ENCODE measurements at places on chromosomes 1 and 21. TPM values are rescaled to one million over a fixed set of nuclear protein-coding genes. Genes with fewer than 3 reads are reported as not detected.

Gene ZBED6
- total RNA-seq: 12.9 TPM

Gene LRRC3
- total RNA-seq: 4.1 TPM

Gene NT5C1A
- not detected for total RNA-seq

Gene LGR6
- total RNA-seq: 0.26 TPM

Gene CD1E
- not detected for total RNA-seq

Gene KCNK2
- not detected for total RNA-seq

Gene CCDC17
- 1.9 TPM for total RNA-seq

Gene PER3
- 5.4 TPM for total RNA-seq

Gene SELENON
- total RNA-seq: 43.7 TPM

Gene SUSD4
- 5.2 TPM for total RNA-seq

Gene PPCS
- total RNA-seq: 45.6 TPM

Gene FCER1G
- total RNA-seq: not detected

Gene ZNF496
- total RNA-seq: 103 TPM

Gene RAB42
- total RNA-seq: 4.7 TPM

Gene MEX3A
- 12.9 TPM for total RNA-seq

Gene ERI3
- 165 TPM for total RNA-seq

DNA sequence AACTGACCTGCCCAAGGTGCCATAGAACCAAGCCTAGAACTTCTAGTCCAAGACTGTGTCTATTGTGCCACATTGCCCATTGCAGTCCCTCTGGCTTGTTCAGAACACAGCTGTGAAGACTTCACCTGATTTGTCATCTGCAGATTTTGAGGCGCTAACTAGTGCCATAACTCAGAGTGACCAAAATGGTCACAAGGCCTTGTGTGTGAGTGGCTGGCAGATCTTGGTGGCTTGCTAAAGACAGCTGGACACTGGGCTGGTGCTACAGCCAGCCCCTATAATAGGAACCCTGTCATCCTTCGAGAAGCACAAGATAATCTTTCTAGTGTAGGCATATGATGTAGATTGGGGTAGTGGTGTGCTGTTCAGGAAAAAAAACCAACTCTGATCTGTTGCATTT is 63.7 kb upstream of the IFNLR1 start:
- DNase-seq: no peak

DNA sequence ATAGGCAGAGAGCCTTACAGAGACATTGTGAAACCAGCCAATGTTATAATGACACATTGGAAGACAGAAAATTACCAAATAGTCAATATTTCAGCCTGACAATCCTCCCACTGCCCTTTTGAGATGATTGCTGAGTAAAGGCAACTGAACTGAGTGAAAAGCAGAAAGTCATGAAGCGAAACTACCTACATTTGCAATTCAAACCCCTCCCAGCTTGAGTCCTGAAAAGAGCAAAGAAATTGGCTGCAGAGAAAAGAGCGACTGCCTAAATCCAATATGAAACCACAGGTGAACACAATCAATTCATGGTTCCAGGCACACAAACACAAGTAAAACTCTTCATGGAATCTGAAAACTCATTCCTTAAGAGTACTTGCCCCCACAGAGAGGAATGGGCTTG is 143.4 kb upstream of the CHRM3 start:
- no peak for DNase-seq

GRCh38 chr1:62691062-62691844 is 3.1 kb upstream of the DOCK7 start:
- DNase-seq: no peak

- peak; percentile 63 for DNase-seq
These were observed 15.7 kb downstream of the ABCG1 start for GRCh38 chr21:42234464-42235241.

GRCh38 chr1:44251989-44252671 is 38.9 kb downstream of the DMAP1 start:
- no peak for DNase-seq

DNA sequence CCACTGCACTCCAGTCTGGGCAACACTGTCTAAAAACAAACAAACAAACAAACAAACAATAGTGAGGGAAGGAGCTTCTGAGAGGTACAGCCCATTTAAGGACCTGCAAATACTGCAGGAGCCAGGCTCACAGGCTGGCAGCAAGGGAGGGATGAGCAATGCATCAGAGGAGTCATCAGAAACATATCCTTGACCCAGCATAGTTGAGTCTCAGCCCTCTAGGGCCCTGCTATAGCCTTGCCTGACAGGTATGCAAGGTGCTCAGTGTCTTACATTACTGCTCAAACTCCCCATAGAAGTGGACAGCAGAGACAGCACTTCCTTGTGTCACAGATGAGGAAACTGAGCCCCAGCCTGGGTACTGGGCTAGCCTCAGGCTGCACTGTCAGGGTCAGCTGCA is 7.3 kb upstream of the TTC4 start:
- DNase-seq: no peak

DNA sequence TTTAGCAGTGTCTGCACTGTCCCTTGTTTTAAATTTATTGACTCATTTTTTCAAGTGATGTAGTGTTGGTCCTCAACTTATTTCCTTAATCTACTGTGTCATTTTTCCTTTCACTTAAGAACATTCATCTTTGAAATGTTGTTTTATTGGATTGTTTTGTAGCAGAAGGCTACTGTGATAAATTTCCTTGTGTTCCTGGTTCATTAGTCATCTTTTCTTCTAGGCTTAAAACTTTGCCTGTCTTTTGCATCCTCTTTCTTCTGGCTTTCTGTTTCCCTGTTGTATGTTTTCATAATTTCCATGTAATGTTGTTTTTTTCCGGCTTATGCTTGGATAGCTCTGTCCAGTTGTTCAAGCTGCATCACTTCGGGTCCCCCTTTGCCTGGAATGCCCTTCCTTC is 61.9 kb downstream of the UBE2T start:
- peak; percentile 9 for DNase-seq

DNA sequence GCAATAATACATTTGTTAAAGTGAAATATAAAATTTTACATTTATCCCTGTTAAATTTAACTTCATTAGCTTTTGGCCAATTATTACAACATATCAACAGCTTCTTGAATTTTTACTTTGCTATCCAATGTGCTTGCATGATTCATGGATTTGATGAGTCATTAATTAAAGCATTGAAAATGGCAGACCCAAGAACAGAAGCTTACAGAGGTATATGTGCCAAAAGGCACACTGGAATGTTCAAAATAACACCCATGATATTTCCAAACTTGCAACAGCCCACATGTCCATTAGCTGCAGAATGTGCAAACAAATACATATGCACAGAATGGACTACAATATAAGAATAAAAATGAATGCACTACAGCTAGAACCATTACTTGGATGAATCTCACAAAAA is 76.4 kb upstream of the MAN1A2 start:
- DNase-seq: peak; percentile 15

DNA sequence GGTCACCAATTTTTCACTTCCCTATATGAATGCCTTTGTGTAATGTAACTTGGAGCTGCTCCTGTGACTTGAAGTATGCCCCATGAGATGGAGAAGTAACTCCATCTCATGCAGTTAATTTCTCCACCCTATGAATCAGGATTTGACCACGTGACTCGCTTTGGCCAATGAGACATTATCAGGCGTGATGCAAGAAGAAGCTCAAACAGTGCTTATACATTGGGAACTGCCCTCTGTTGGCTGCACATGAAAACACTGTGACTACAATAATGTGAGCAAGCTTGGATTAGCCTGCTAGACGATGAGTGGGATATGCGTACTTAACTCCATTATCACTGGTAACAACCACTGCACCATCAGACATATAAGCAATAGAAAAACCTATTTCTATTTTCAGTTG is 684.4 kb downstream of the PLA2G4A start:
- peak; percentile 15 for DNase-seq

- no peak for DNase-seq
These were observed 9.5 kb downstream of the DSCAM start for GRCh38 chr21:40837456-40837855.

GRCh38 chr1:185608177-185608576 is 126.0 kb upstream of the HMCN1 start:
- DNase-seq: no peak

GRCh38 chr1:108140177-108140576 is 60.0 kb downstream of the SLC25A24 start:
- no peak for DNase-seq

GRCh38 chr1:105072446-105072845 is 1322.7 kb downstream of the AMY1C start:
- DNase-seq: peak; percentile 40

DNA sequence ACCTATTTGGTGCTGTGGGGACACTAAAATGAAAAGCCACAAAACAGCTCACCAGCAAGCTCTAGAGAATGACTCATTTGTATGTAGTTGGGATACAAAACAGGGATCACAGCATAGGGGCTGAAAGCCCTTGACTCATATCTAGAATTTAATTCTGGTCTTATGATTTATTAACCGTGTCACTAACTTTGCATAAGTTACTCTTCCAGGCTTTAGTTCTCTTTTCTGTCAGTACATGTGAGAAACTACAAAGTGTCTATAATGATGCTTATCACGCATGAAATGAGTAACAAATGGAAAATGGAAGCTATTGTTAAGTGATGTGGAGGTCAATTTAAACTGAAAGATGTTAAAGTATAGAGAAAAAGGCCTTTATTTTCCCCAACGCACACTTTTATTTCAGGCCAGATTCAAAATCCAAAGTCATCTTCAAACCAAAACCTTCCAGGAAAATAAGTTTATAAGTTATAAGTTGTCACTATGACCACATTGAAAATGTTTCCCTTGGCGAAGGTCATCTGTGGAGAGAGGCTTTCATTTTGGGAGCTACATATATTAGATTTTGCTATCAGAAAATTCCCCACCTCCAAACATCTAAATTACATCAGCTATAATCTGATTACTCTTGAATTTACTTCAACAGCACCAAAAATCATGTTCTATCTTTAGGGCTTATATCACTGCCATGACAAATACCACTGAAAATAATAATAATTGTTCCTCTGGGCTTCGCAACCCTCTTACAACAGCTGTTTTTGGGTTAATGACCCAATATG is 430.5 kb downstream of the MRPL39 start:
- peak; percentile 36 for DNase-seq

DNA sequence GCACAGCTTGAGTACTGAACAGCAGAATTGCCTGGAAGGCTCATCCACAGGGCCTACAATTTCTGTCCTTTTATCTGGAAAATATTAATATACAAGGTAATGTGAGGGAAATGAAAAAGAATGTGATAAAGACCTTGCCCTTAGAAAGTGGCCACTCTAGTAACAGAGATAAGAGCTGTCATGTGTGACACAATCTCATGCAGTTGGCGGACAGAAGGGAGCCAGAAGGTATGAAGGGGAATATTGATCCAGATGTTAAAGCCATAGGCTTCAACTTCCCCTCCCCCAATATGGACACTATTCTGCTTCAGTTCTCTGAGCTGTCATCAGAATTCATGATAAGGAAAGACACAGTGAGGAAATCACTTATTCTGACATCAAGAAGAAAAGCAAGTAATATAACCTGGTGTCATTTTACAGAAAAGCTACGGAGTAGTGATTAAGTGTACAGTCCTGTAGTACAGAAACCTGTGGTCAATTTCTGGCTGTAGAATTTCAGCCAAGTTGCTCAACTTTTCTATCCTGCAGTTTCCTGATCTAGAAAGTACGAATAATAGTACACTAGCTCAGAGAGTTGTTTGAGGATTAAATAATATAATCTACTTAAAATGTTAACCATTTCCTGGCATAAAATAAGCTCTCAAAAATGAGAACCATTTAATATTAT is 572.1 kb downstream of the DPYD start:
- DNase-seq: no peak

GRCh38 chr1:10402729-10403274 is 3.9 kb downstream of the PGD start:
- DNase-seq: no peak

GRCh38 chr1:209884665-209885117 is 53.3 kb upstream of the SYT14 start:
- peak; percentile 98 for DNase-seq

GRCh38 chr21:41830764-41831452 is 48.2 kb downstream of the PRDM15 start:
- no peak for DNase-seq

- peak; percentile 79 for DNase-seq
These were observed 60.0 kb upstream of the ATP5PO start for GRCh38 chr21:33975548-33976081.

GRCh38 chr1:76627901-76628300 is 239.4 kb upstream of the ST6GALNAC5 start:
- no peak for DNase-seq

GRCh38 chr1:79792219-79792930 is 785.8 kb upstream of the ADGRL4 start:
- DNase-seq: no peak

GRCh38 chr1:74596717-74597116 is 76.9 kb downstream of the ERICH3 start:
- no peak for DNase-seq

DNA sequence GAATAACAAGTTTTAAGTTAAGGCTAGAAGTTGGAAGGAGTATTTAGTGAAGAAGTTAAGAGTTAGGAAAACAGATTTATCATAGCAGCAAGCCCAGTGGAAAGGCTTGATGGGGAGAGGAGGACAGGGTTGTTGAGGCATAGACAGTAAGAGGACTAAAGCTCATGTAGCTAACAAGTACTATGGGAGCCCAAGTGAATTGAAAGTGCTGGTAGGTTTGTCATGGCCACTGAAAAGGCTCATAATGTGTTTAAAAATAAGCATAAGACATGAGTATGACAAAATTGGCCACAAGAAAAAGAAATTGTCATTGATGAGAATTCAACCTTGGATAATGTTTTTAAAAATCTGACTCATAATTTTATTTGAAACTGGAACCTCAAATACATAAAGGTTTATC is 49.2 kb upstream of the CRB1 start:
- DNase-seq: no peak

- DNase-seq: peak; percentile 14
These were observed 189.4 kb downstream of the PBX1 start for GRCh38 chr1:164748253-164748899.

DNA sequence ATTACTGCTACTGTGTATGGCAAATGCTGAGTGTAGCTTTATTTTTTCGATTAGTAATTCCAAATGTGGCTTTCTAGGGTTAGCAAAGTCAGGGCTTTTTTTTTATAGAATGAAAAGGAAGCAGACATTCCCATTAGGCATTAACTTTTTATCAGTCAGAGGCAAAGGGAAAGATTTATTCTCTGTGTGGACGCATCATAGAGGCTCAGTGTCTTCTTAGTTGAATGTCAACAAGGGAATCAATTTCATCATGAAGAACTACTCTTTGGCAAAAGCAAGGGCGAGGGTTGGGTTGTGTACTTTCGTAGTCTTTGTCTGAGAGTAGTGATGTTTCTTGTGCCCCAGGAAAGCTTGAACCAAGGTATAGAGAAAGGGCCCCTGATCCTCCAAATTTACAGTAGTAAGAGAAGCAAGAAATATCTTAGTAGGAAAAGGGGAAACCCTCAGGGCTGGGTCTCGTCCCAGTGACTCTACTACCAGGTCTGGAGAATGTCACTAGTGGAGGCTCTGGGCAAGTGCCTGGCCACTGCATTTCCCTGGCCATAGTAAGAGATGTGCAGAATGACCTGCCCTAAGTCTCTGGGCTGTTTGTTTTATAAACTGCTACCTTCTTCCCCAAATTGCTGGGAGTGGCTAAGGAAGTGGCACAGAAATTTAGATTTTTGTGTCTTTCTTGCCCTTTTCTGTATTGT is 30.0 kb upstream of the MACF1 start:
- no peak for DNase-seq

All from PC-3 (cell line).